ENCODE measurements at places on chromosomes 4 and X.
A peak's percentile ranks its signal among the peaks of the same experiment; 100 is the strongest.

DNA sequence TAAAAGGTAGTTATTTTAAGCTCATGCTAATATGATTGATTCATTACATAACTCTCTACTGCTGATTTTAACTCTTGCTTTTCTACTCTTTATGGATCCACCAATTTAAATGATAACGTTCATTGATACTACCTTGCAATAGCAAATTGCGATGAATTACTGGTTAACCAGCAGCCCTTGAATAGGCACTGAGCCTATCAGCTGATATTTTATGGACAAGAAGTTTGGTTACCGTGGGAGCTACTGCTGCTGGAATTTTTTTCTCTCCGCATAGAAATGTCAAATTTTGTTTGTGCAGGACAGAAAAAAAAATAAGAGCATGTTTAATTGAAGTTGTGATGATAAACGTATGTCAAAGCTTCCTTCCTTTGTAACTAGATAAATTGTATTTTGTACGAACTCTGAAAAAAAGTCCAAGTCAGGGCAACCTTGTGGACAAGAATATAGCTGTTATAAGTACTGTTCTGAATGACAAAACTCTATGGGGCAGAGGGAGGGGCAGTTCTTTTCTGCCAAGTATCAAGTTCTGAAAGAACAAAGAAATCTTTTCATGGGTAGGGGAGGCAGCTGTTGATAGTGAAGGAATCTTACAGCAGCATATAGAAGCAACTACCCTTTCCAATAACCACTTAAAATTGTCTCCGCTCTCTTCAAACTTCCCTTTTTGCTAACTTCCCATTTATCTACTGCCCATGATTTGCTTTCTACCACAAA lies 434.9 kb upstream of the PABPC4L start:
- no peak for DNase-seq

GRCh38 chr4:109816894-109817293 lies 1.3 kb downstream of the GAR1 start:
- no peak for DNase-seq

GRCh38 chr4:89021062-89021461 lies 35.9 kb downstream of the FAM13A start:
- DNase-seq, result no peak

DNA sequence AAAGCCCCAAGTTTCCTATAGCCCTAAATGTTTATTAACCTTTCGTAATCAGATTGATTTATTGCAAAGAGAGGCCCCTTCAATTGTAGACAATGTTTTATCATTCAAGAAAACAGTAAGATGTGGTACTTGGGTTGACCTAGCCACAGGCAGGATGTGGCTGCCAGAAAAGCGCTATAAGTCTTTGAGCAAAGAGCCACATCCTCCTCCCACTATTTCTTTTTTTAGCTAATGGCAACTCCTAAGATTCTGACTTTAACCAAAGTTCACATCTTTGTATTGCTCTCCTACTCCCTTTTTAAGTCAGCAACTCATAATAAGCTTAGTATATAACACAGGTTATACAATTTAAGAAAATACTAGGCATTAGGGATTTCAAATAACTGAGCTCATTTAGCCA lies 70.7 kb upstream of the PPP3CA start:
- peak; percentile 30 for DNase-seq

DNA sequence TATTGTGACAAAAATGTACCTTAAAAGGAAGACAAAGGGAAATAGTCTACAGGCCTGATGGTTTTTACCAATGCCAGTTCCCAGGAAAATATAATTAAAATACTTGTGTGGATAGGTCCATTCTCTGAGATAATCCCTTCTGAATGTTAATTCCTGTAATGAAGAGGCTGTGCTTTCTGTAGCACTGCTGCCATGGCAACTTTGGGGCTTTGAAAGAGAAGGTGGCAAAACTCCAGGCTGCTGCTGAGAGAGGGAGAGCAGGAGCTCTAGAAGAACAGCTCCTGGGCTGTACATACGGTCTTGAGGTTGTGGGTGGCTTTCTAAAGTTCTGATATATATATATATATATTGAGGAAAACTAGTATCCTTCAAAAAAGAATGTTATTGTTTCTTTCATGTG lies 125.4 kb downstream of the PDLIM5 start:
- DNase-seq, result no peak

GRCh38 chr4:139887962-139888735 lies 222.5 kb downstream of the MGST2 start:
- DNase-seq, result no peak

- peak; percentile 63 for DNase-seq
Observed at GRCh38 chrX:153582896-153583295, 16.0 kb downstream of the CCNQ start.

DNA sequence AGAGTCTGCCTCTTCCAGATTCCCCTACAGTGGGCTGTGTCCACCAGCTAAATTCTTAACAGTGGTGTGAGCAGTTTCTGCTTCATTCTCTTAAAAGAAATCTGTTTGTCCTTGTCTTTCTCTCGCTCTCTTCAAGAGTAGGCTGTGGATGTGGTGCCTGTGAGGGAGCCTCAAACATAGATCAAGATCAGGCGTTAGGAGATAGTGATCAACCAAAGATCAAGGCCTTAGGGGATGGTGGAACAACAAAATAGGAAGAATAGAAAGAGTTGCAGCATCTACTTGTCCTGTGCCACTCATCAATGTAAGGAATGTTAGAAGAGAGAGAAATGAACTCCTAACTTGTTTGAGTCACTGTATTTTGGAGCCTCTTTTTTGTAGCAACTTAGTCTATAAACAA lies 144.2 kb downstream of the AASDH start:
- no peak for DNase-seq

DNA sequence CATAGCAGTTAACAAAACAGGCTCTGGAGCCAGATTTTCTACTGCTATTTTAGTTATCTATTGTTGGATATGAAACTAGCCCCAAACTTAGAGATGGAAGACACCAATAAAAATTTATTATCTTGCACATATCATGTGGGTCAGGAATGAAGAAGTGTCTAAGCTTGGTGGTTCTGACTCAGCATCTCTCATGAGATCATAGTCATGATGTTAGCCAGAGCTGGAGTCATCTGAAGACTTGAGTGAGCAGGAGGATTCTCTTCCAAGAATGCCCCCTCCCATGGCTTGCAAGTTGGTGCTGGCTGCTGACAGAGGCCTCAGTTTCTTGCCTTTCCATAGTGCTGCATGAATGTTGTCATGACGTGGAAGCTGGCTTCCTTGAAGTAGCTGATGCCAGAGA lies 68.2 kb upstream of the TAPT1 start:
- no peak for DNase-seq

- DNase-seq, result no peak
Observed at GRCh38 chr4:105714071-105714521, 5.5 kb downstream of the GSTCD start.

DNA sequence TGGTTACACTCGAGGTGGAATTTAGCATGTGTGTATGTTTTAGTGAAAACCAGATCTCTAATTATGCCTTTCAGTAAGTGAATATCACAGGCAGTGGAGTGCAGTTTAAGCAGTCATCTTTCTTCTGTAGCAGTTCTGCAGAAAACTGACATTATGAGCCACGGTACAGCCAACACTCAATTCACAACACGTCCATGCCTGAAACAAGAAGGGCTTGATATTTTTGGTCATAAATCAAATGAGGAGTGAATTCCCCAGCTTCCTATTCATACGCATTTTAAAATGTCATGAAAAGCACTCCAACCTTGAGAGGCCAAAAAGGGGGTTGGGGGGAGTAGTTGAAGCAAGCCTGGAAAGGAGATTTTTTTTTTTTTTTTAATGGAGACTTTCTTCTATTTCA lies 316.7 kb downstream of the ARHGAP10 start:
- DNase-seq, result no peak

DNA sequence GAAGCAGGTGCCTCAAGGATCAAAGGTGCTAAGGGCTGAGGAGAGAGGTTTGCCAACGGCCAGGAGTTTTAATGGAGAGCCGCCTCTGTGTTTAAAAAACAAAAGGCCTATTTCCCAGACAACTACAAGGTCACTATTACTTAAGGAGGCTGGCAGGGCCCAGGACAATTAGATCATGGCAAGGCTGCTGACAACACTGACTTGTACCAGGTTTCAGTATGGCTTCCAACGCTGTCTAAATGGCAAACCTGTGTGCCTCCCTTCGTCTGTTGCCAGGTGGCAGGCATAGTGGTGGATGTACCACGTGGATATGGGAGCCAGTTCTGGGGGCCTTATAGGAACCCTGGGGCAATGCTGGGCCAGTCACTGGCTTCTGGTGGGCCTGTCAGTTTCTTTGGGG lies 41.0 kb downstream of the NSG1 start:
- DNase-seq, result no peak

GRCh38 chrX:23235051-23235450 lies 99.6 kb upstream of the PTCHD1 start:
- DNase-seq, result no peak

DNA sequence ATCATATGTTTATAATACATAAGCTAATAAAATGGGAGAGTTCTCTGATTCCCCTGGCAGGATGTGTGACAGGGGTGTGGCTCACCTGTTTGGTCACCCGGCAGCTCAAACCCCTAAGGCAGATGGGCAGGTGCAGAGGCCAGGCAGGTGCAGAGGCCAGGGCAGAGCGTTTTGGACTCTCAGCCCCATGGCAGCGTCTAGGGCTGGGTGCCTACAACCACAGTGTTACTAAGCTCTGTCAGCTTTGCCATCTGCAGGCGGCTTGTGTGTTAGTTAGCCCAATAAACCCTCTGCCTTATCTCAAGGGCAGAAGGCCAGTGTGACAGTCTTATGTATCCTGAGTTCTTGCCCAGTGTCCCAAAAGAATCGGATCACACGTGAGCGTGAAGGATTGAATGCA lies 54.0 kb upstream of the UGT2B15 start:
- DNase-seq, result no peak

- no peak for DNase-seq
Observed at GRCh38 chr4:40984051-40984450, 230.3 kb downstream of the APBB2 start.

DNA sequence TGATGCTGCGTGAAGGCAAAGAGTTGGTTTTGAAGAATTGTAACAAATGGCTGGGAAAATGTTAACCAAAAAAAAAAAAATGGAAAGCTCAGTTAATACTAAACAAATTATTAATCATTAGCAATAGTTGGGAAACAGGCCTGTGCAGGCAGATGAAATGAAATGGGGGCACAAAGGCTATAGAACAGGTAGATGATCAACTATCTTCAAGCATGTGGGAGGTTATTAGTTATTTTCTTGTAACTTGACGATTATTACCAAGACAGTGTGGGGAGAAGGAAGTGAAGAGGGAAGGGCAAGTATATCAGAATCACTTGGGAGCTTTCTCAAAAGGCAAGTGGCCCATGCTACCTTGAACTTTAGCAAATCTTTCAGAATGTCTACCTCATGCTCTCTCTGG lies 351.9 kb downstream of the BCOR start:
- no peak for DNase-seq

- DNase-seq, result no peak
Observed at GRCh38 chr4:177446586-177446985, 4.3 kb upstream of the AGA start.

DNA sequence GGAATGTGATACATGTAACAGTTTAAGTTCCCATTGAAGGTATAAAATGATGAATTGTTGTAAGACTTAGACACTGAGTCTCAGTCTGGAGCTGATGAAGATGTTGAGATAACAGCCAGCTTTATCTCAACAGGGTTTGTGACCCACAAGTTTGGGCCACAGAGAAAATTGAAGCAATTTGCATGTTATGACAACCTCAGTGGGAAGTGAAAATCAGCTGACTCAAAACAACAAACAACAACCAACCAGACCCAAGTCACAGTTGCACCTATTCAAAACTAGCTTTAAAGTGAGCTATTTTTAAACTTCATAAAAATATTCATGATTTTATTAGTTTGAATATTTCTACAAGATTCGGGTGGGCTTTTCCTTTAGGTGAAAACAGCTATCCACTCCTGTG lies 8.0 kb downstream of the SFRP2 start:
- no peak for DNase-seq

DNA sequence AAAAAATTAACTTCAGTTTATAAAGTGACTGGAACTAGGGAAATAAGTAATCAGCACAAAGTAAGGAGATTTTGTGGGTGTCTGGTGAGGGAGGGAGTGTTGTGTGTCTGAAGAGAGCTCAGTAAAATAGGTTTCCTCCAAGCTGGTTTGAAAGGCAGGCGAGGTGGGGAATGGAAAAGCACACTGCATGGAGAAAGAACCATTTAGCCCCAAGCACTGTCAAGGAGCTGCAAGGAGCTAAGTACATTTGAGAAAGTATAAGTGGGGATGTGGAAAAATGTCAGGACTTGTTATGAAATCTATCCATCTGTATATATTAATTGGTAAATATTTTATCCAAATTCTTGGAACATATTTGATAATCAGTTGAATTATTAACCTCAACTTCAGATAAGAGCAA lies 956 bp downstream of the C4orf51 start:
- no peak for DNase-seq

- DNase-seq, result no peak
Observed at GRCh38 chr4:3679071-3679825, 86.9 kb upstream of the ADRA2C start.

DNA sequence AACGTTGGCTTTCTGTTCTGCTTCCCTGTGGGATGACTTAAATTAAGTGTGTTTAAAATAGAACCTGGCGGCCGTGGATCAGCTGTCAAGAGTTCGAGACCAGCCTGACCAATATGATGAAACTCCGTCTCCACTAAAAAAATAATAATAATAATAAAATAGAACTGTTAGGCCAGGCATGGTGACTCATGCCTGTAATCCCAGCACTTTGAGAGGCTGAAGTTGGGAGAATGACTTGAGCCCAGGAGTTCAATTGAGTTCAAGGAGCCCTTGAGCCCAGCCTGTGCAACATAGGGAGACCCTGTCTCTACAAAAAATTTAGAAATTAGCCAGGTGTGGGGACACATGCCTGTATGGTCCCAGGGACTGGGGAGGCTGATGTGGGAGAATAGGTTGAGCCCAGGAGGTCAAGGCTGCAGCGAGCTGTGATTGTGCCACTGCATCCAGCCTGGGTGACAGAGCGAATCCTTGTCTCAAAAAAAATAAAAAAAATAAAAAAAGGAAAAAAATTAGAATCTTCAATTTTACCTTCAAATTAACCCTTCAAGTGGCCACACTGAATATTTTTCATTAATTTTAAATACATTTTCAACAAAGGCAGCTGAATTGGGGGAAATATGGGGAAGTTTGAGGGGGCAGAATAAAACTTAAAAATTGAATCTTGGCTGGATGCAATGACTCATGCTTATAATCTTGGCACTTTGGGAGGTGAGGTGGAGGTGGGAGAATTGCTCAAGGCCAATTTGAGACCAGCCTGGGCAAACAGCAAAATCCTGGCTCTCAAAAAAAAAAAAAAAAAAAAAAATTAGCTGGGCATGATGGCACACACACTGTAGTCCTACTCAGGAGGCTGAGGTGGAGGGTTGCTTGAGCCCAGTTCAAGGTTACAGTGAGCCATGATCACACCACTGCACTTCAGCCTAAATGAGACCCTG lies 31.8 kb upstream of the HSD17B13 start:
- no peak for DNase-seq

GRCh38 chr4:105162123-105162796 lies 15.6 kb downstream of the TET2 start:
- DNase-seq, result no peak

DNA sequence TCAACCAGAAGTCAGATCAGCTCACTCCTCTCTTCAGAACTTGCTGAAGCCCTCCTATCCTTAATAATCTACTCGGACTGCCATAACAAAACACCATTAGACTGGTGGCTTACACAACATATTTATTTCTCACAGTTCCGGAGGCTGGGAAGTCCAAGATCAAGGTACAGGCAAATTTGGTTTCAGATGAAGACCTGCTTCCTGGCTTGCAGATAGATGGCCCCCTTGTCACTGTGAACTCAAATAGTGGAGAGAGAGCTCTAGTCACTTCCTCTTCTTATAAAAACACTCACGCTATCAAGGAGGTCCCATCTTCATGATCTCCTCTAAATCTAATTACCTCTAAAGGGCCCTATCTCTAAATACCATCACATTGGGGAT lies 125.1 kb downstream of the CAMK2D start:
- no peak for DNase-seq

Measured in T-cell (primary cell).